Astrocyte of the spinal cord (primary cell): ENCODE measurements at places on chromosomes 6 and 20.

GRCh38 chr6:119686644-119687043 lies 337.1 kb upstream of the MAN1A1 start:
- no peak for DNase-seq

DNA sequence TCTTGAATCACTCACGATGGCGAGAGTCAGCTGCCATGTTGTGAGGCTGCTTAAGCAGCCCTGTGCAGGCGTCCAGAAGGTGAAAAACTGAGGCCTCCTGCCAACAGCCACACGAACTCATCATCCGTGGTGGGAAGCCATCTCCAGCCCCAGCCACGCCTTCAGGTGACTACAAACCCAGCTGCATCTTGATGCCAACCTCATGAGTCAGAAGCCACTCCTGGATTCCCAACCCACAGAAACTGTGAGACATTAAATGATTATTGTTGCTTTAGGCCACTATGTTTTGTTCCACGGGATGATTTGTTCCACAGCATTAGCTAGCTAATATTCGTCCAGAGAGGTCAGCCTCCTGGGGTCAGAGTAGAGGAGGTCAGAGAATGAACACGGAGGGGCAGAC lies 80.5 kb downstream of the SNX5 start:
- no peak for DNase-seq

DNA sequence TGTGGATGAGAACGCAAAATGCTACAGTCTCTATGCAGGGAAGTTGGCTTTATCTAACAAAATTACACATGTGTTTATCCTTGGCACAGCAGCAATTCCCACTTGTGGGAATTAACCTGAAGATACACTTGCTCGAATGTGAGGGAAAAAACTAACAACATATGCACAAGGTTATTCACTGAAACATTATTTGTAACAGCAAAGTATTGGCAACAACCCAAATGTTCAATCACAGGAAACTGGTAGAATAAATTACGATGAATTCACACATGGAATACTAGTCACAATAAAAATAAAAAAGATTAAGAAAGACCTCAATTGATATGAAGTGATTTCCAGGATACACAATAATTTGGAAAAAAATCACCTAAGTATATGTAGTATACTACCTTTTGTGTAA lies 68.1 kb upstream of the OGFRL1 start:
- DNase-seq: no peak

- DNase-seq: peak; percentile 13
Measured at GRCh38 chr6:4910037-4910760, 93.6 kb downstream of the RPP40 start.

DNA sequence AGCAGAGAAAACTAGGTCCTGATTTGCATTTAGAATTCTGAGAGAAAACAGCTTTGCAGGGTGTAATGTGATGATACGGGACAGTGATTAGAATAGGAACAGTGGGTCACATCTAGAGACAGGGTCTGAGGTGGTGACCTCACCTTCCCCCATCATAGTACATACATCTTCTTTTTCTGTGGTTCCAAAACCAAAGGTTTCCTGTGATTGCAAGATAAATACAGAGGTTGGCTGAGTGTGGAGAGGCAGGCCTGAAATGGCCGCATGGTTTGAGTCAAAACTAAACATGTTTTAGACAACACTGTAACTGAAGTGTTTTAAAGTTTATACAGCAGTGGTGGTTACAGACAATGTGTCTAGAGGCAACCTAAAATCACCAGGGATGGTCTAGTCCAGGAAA lies 10.4 kb upstream of the NT5DC1 start:
- DNase-seq: no peak

GRCh38 chr6:129959358-129959930 lies 58.9 kb upstream of the L3MBTL3 start:
- no peak for DNase-seq

DNA sequence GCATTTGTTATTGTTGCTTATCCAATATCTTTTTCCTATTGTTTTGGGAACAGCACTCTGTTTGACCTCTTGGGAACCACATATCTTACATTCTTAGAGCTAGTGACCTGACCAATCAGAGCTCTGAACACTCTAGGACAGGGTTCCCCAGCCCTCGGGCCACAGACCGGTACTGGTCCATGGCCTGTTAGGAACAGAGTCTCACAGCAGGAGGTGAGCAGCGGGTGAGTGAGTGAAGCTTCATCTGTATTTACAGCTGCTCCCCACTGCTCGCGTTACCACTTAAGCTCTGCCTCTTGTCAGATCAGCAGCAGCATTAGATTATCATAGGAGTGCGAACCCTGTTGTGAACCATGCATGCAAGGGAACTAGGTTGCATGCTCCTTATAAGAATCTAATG lies 226.0 kb upstream of the TSHZ2 start:
- no peak for DNase-seq

DNA sequence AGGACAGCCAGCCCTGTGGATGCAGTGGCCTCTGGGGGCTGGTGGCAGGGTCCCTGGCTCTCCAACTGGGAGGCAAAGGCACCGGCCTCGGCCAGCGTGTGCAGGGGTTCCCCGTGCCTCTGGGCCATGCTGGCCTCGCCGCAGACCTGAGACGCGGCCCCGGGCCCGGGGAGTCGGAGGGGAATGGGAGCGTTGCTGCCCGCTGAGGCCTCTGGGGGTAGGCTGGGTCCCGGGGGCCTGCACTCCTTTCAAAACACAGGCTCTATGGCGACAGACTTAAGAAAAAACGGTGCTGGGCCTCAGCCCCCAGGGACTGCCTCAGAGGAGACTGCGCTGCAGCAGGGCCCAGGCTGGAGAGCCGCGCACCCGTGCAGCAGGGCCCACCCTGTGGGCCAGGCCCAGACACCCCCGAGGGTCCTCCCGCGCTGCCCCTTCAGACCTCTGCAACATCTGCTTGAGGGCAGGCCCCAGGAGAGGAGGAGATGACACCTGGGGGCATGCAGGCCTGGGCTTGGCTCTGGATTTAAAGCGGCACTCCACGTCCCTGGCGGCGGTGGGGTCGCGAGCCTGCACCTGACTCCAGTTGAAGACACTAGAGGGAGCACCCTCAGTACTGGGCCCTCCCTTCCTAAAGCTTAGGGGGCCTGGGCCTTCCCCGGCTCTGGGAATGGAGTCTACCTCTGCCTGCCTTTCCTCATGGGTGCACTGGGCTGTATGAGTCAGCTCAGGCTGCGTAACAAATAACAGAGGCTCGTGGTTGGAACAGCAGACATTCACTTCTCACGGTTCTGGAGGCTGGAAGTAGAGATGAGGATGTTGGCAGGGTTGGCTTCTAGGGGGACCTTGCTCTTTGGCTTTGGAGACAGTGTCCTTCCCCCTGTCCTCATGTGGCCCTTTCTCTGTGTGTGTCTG lies 117.4 kb upstream of the RPS6KA2 start:
- no peak for DNase-seq

DNA sequence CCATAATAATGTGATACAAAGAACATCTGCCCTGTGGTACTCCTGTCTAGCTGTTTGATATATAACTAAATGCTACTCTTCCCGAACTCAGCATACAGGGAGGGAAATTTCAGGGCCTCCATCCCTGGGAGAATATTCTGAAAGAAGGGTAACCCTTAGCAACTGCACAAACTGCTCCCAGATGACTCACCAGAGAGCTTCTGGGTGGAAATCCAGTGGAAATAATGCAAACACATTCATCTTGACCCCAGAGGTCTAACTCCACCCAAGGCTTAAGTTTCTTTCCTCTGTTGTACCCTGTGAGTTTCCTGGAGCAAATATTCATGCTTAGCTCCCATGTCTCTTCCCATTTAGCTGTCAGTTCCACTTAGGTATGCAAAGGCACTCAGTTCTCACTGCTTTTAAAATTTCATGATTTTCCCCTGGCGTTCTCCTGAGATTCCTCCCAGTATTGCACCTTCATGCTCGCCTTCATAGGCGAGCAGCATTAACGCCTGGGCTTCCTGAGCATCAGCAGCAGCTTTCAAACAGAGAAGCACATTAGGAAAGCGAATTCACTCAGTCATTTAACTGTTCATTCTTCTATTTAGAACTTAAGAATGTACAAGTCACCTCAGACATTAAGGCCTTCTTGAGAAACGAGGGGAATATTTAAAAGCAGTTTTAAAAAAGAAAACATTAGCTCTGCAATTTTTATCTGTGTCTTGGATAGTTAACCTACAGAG lies 43.8 kb upstream of the LAMA4 start:
- DNase-seq: peak; percentile 97

- DNase-seq: peak; percentile 61
Measured at GRCh38 chr6:170459451-170459850, 93.7 kb downstream of the PSMB1 start.

- DNase-seq: no peak
Measured at GRCh38 chr6:30712441-30712945, 4.6 kb downstream of the MDC1 start.

GRCh38 chr6:126641641-126642040 lies 301.7 kb downstream of the CENPW start:
- DNase-seq: no peak

DNA sequence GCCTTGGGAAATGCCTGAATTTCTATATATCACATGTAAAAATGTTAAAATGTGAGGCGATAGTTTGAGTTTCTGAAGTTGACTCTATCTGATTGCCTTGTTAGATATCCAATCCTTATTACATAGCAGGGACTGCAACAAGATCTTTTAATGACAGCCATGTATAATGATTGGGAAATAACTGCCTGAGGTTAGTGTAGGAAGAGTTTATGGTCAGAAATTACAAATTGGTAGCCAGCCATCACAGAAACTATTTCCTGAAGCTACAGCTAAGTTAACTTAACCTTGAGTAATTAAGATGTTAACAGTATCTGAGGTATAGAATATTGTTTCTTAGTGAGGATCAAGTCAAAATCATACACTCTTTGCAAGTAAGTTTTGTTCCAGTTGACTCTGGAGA lies 41.0 kb downstream of the AKIRIN2 start:
- DNase-seq: peak; percentile 38

- no peak for DNase-seq
Measured at GRCh38 chr20:60583741-60584140, 625.5 kb downstream of the CDH26 start.

DNA sequence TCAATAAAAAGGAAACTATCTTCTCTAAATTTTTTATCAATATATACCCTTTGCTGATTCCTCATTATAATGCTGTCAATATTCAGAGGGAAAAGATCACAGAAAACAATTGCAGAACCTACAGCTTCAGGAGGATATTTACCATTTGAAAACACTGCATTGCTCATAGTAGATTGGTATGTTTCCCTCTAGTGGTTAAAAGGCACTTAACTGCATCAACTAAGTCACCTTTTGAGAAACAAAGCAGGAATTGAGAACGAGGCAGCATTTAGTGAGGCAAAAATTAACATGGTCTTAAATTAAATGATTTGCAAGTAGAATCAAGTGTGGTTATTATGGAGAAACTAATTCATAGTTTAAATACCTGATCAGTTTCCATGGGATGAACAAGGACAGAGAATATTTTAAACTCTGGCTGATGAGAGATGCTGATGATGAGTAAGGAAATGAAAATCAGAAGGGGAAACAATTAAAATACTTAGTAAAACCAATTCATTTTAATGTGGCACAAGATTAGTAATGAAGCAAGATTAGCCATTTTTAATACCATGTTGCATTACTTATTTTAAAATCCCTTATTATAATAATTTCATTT lies 642.1 kb downstream of the EPHA7 start:
- DNase-seq: peak; percentile 53

DNA sequence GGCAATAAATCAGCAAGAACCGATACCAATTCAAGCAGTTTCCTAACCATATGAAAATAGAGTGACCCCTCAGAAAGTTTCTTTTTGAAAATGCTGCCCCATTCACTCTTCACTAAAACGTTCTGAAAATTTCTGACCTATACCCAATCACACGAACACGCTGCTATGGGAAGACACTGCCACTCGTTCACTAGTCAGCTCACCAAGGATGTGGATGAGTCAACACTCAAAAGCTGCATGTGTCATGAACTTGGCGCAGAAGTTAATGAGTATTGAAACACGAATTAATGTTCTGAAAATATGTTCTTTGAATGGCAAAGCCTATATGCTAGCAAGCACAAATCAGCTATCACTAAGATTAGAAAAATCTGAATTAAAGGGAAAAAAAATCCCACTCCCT lies 84.2 kb downstream of the PREP start:
- peak; percentile 67 for DNase-seq

DNA sequence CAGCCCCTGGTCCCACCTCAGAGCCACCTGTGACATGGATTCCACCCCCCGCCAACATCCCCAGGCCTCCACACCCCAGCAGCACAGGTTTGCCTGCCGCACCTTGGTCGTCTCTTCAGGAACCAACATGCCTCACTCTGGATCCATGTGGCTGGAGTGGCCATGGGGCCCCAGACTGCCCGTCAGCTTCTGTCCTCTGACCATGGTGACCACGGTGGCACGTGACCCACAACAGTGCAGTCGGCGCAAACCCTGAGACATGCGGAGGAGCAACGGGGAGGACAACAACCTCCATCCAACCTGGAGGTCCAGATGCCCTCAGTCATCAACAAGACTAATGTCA lies 85.6 kb downstream of the ANKRD60 start:
- DNase-seq: no peak

DNA sequence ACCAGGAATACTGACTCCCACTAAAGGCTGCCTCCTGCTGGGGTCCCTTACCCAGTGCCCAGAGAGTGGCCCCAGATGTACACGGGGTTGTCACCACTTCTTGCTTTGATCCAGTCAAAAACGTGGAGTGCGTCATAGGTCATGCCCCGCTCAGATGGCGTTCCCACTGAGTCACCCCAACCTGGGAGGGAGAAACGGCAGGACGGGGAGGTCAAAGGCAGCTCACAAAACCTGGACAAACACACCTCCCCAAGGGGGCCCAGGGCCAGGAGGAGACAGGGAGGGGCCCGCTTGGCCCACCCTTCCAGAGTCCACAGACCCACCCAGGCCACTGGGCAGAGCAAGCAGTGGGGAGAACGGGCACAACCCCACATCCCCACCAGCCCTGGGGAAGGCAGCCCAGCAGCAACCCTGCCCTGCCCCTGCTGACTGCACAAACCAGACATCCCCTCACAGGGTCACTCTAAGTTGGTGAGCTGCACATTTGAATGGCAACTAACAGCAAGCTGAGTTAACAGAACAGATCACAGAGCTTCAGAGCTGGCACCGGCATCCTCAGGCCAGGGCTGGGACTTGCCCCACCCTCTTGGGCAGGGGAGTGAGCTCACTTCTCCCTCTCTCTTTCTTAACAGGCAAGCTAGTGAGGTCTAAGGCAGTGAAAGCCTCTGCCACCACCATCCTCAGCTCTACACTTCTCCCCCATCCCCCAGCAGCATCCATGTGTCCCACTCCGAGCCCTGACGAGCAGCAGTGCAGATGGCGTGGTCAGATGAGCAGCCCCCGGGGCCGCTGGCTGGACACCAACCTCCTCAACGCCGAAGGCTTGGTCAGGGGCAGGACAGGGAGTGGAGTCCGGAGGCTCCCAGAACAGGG lies 61.7 kb downstream of the PYGB start:
- peak; percentile 86 for DNase-seq
